ENCODE measurements at places on chromosomes 7 and 10.

- no peak overlapping the region for H3K4me3 ChIP-seq
- no peaks in the 10 kb centered on the region for H3K27me3 ChIP-seq
- no peaks in the 10 kb centered on the region for H3K36me3 ChIP-seq
- H3K27ac ChIP-seq: no peak overlapping the region
- H3K4me1 ChIP-seq: no peaks in the 10 kb centered on the region
- DNase-seq: no peak
These were observed 34.6 kb downstream of the ANXA8 start for GRCh38 chr10:47449102-47449978.

DNA sequence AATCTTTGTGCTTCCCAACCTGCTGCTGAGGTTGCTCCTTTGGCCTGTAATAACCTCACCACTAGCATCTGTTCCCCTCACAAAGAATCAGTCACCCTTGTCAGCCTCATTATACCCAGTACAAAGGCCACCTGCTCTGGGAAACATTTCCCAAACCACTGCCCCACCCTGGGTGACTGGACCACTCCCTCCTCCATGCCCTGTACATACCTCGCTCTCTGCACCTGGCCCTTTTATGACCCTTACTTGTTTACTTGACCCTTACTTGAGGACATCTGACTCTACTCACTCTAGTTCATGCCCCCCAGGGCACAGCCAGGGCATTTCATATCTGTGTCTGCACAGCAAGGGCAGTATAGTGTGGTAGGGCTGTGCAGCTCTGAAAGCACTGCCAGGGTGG is 21.4 kb upstream of the AOC1 start:
- DNase-seq: no peak
- H3K36me3 ChIP-seq: no peaks in the 10 kb centered on the region
- no peaks in the 10 kb centered on the region for H3K4me1 ChIP-seq
- no peak overlapping the region for H3K4me3 ChIP-seq

DNA sequence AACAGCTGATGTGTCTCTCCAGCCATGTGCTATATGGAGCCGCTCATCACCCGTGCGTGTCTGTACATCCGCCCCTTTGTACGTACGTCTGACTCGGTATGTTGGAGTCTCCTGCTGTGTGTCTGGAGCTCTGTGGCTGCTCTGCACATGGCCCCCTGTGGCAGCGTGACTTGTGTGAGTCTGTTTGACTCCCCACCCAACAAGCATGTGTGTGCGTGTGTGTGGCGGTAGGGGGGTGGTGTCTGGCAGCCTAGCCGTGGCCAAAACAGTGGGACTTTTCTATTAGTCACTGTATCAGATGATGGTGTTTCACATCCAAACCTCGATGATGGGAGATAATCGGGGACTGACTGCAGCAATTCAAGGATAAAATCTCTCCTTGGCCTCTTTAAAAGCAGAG is 94.1 kb downstream of the COL13A1 start:
- H3K27ac ChIP-seq: no peak overlapping the region
- DNase-seq: no peak
- no peak overlapping the region for H3K4me3 ChIP-seq

GRCh38 chr10:72809006-72809405 is 84.5 kb upstream of the OIT3 start:
- H3K27me3 ChIP-seq: no peaks in the 10 kb centered on the region
- H3K4me1 ChIP-seq: no peaks in the 10 kb centered on the region
- no peak overlapping the region for H3K27ac ChIP-seq
- H3K4me3 ChIP-seq: no peak overlapping the region

DNA sequence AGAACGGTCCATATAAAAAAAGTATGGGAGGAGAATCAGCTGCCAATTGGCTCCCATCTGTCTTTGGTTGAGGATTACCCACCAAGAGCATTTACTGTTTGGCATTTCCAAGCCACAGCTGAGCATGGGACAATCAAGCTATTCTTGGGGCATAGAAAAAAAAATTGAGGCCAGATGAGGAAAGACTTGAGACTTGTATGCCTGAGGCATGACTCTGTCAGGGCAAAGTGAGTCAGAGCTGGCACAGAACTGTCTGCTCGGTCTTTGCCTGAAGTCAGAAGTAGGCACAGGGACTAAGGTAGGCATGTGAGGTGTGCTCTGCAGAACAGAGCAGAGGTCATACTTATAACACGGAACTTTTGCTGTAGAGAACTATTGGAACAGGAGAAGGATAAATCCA is 126.5 kb upstream of the CHRM2 start:
- H3K4me3 ChIP-seq: no peak overlapping the region
- H3K27ac ChIP-seq: no peak overlapping the region
- no peaks in the 10 kb centered on the region for H3K36me3 ChIP-seq
- H3K27me3 ChIP-seq: no peaks in the 10 kb centered on the region
- H3K4me1 ChIP-seq: no peaks in the 10 kb centered on the region
- no peak for DNase-seq

GRCh38 chr7:99624484-99624883 is 7.7 kb downstream of the ZSCAN25 start:
- H3K27me3 ChIP-seq: no peaks in the 10 kb centered on the region
- H3K36me3 ChIP-seq: peaks cover 3% of the 10 kb centered on the region
- H3K27ac ChIP-seq: no peak overlapping the region
- no peak overlapping the region for H3K4me3 ChIP-seq
- no peaks in the 10 kb centered on the region for H3K4me1 ChIP-seq
- DNase-seq: no peak

GRCh38 chr10:35372329-35372728 is 36.0 kb downstream of the CCNY start:
- DNase-seq: no peak
- H3K27me3 ChIP-seq: no peaks in the 10 kb centered on the region
- no peak overlapping the region for H3K27ac ChIP-seq
- H3K4me1 ChIP-seq: peaks cover 3% of the 10 kb centered on the region
- H3K4me3 ChIP-seq: no peak overlapping the region

GRCh38 chr10:50739618-50740292 is at the start of gene ASAH2B:
Gene ASAH2B, plus strand, starts transcription at chr10:50739936. Its CDS starts 5,195 bp downstream, at chr10:50745131.
- H3K36me3 ChIP-seq: no peaks in the 10 kb centered on the region
- no peaks in the 10 kb centered on the region for H3K27me3 ChIP-seq
- no peaks in the 10 kb centered on the region for H3K4me1 ChIP-seq
- peak; percentile 71 for DNase-seq

DNA sequence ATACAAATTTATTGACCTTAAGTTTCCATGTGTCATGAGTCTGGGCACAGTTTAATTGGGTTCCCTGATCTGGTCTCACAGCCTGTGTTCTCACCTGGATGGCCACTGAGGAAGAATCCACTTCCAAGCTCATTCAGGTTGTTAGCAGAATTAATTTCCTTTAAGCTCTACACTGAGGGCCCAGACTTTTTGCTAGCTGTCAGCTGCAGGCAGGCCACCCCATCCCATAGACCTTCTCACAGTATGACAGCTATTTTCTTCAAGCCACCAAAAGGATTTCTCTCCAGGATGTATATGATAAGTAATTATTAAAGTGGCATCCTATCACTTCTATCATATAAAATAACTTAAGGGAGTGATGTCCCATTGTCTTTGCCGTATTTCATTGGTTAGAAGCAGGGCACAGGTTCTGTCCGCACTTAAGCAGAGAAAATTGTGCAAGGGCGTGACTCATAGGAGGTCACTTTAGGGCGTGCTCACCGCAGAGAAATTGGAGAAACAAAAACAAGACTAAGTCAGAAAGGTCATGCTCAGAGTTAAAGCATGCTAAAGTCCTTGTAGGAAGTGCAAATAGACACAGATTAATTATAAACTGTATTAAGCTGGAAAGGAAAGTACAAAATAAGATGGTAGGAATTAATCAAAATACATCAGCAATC is 109.9 kb downstream of the AHR start:
- H3K27me3 ChIP-seq: no peaks in the 10 kb centered on the region
- H3K4me3 ChIP-seq: no peak overlapping the region
- H3K4me1 ChIP-seq: no peaks in the 10 kb centered on the region
- no peaks in the 10 kb centered on the region for H3K36me3 ChIP-seq
- DNase-seq: no peak
- H3K27ac ChIP-seq: no peak overlapping the region

- no peaks in the 10 kb centered on the region for H3K4me1 ChIP-seq
- no peak for DNase-seq
- H3K36me3 ChIP-seq: peaks cover 6% of the 10 kb centered on the region
- no peak overlapping the region for H3K4me3 ChIP-seq
- no peaks in the 10 kb centered on the region for H3K27me3 ChIP-seq
- no peak overlapping the region for H3K27ac ChIP-seq
These were observed 48.8 kb downstream of the PITRM1 start for GRCh38 chr10:3123571-3124411.

DNA sequence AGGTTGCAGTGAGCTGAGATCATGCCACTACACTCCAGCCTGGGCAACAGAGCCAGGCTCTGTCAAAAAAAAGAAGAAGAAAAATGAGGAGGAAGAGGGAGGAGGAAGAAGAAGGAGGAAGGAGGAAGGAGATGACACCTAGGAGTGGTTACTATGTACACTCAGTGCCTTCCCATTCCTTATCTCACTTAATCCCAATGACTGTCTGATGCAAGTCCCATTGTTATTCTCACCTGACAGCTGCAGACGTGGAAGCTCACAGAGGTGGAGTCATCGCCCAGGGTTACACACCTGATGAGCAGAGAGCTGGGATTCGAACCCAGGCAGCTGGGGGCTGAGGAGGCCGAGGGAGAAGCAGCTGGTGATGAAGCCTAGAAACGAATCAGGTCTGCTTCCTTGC is 258.8 kb downstream of the SNX10 start:
- H3K36me3 ChIP-seq: no peaks in the 10 kb centered on the region
- H3K4me1 ChIP-seq: no peaks in the 10 kb centered on the region
- DNase-seq: no peak
- no peaks in the 10 kb centered on the region for H3K27me3 ChIP-seq
- H3K4me3 ChIP-seq: no peak overlapping the region

DNA sequence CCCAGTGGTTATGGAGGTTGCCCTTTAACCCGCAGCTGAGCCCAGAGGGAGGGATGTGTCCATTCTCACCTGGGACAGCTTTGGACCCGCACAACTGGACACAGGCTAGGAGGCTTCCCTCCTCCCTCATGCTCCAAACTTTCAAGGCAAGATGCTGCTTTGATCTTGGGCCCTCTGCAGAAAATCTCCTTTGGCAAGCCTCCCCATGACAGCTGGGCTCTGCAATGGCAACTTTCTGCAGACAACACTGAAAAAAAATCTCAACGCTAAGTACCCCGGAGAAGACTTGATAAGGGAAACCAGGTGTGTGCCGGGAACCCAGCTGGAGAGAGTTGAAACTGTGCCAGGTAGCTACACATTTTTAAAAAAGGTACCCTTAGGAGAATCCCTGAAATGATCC is 610.1 kb downstream of the LRMDA start:
- DNase-seq: no peak
- no peak overlapping the region for H3K4me3 ChIP-seq
- no peaks in the 10 kb centered on the region for H3K27me3 ChIP-seq
- no peaks in the 10 kb centered on the region for H3K36me3 ChIP-seq

GRCh38 chr7:93046641-93047040 is 71.1 kb downstream of the SAMD9 start:
- H3K4me3 ChIP-seq: no peak overlapping the region
- no peaks in the 10 kb centered on the region for H3K36me3 ChIP-seq
- H3K27ac ChIP-seq: no peak overlapping the region

DNA sequence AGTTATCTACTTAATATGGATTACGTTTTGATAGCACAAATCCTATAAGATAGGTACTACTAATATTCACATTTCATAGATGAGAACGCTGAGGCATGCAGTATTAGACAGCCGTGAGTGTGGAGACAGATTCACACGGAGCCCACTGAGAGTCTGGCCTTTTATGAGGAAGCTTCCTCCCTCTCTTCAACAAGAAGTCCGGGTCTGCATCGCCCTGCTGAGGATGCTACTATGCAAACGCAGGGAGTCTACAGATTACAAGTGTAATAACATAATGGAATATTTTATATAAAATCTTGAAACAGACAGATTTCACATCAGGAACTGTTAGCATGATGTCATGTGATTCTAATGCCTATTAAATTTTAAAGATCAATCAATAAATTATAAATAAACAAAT is 255.9 kb upstream of the GLI3 start:
- no peak overlapping the region for H3K27ac ChIP-seq
- H3K4me3 ChIP-seq: no peak overlapping the region
- DNase-seq: no peak
- no peaks in the 10 kb centered on the region for H3K36me3 ChIP-seq

GRCh38 chr7:70456719-70457118 is 675.2 kb upstream of the GALNT17 start:
- H3K27ac ChIP-seq: no peak overlapping the region
- H3K27me3 ChIP-seq: no peaks in the 10 kb centered on the region
- H3K4me3 ChIP-seq: no peak overlapping the region

- H3K4me3 ChIP-seq: no peak overlapping the region
- H3K36me3 ChIP-seq: no peaks in the 10 kb centered on the region
- no peak overlapping the region for H3K27ac ChIP-seq
- peak; percentile 51 for DNase-seq
These were observed 12.0 kb upstream of the MARVELD1 start for GRCh38 chr10:97701438-97702069.

DNA sequence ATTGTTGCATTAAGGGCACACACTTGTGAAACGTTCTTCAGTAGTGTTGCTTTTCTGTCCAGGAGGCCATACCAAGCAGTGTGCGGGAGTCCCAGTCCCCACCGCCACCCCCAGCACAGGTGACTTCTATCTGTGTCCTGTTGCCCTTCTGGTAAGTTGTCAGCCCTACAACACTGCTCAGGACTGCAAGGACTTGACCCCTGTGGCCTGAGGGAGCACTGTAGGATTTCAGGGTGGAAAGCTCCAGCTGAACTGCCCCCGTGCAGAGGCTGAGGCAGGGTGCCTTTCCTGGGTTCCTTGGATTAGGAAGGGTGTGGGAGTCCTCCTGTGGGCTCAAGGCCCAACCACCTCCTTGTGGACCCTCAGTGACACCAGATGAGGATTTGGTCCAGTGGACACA is 26.8 kb upstream of the ZNF488 start:
- no peak overlapping the region for H3K4me3 ChIP-seq
- no peaks in the 10 kb centered on the region for H3K36me3 ChIP-seq
- no peak for DNase-seq
- H3K27me3 ChIP-seq: no peaks in the 10 kb centered on the region

GRCh38 chr7:468681-469562 is 50.7 kb downstream of the PDGFA start:
- H3K4me3 ChIP-seq: no peak overlapping the region
- H3K27ac ChIP-seq: no peak overlapping the region
- H3K4me1 ChIP-seq: no peaks in the 10 kb centered on the region

GRCh38 chr10:125148528-125148927 is 11.8 kb downstream of the CTBP2 start:
- no peak for DNase-seq
- H3K36me3 ChIP-seq: no peaks in the 10 kb centered on the region
- H3K4me1 ChIP-seq: peaks cover 52% of the 10 kb centered on the region
